ENCODE measurements at places on chromosomes 4 and X. TPM values are rescaled to one million over a fixed set of nuclear protein-coding genes. Genes with fewer than 3 reads are reported as not detected.

The IL13RA1 gene
- 37.4 TPM for total RNA-seq

The TAPT1 gene
- total RNA-seq: 21.4 TPM

The DOK7 gene
- under 0.01 TPM for total RNA-seq

The SERTM2 gene
- 0.19 TPM for total RNA-seq

All from regular cardiac myocyte (primary cell).